ENCODE measurements at places on chromosomes 5 and 9.
A peak's percentile ranks its signal among the peaks of the same experiment; 100 is the strongest.

- DNase-seq, result peak; percentile 36
Measured at GRCh38 chr9:129889122-129889940, 54.1 kb downstream of the USP20 start.

DNA sequence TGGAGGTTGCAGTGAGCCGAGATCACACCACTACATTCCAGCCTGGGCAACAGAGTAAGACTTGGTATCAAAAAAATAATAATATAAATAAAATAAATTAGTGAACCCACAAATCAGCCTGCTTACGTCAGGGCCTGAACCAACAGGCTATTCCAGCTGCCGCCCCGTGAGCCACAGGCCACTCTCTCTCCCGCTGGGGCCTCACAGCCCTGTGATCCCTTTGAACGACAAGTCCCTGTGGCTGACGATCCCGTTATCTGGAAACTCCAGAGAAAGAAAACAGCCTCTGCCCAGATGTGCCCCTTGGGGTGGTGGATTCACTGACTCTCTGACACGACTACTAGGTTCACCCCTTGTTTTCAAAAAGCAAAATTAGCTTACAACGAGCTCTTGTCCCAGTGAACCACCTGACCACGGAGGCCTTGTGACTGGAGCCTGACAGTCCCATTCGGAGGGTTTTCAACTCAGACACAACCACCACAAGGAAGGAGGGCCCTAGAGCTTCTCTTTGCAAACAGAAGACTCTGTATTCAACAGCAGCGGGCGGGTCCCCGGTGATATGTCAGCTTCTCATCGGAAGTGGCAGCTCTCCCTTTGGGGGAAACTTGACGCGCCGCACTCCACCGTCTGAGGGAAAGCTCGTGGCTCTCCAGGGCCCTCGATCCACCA lies 4.4 kb upstream of the DIPK1B start:
- no peak for DNase-seq

DNA sequence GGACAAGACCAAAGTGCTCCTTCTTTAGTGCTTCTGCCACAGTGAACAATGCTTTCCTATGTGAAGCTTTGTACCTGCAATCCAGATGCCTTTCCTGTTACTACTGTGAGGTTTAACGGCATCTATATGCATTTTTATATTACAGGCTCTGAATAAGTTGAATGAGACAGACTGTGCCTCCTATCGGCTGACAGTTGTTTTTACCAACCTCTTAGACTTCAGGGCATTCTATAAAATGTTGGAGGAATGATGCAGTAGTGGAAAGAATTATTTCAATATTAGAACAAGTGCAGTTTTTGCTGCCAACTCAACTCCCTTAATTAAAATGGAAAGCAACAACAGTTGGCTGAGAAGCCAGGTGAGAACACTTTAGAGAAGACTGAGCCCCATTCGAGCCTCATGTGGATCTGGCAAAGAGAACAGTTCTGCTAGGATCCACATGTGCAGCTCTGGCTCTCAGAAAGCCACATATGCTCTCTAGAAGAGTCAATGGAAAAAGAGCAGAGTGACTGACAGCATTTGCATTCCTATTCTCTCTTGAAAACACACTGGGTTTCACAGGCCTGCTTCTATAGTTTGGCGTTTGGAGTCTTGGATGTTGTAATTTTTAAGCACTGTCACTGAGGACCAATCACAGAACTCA lies 147.5 kb downstream of the LURAP1L start:
- DNase-seq, result no peak

GRCh38 chr5:109584986-109585599 lies 104.6 kb upstream of the MAN2A1 start:
- DNase-seq, result no peak

GRCh38 chr5:34699155-34700077 lies 43.3 kb downstream of the RAI14 start:
- DNase-seq, result no peak

DNA sequence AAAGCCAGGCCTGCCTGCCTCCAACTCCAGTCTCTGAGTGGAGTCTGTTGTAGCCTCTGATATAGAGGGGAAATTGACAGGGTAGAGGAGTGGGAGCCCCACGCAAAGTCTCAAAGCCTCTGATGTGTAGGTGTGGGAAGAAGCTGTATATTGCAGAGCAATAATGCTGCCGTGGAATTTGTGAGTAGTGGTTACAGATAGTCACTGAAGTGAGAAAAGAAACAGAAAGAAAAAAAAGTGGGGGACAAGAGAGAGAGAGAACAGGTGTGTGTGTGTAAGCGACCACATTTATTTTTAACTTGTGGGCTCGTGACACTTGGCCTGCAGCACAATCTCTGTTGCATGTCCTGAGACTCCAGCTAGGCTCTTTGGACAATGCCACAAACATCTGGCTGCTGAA lies 227.8 kb downstream of the NSG2 start:
- DNase-seq, result no peak
